ENCODE measurements at places on chromosomes 2 and 18.

DNA sequence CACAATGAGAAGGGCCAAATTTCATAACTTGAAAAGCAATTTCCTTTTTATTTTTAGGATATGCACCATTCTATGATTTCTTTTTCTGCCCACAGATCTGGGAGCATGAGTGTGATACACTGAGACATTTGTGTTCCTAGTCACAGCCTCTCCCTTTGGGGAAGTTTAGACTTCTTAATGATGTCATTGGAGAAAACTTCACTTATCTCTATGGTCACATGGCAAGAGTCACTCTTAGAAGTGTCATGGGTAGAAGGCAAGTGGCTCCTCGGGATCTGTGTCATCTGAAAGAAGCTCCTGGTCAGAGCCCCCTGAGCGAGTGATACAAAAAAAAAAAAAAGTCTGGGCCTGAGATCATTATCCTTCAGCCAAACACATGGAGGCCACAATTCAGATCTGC is 62.5 kb upstream of the LGALSL start:
- DNase-seq = no peak

- no peak for DNase-seq
These were observed 1.9 kb upstream of the ESPNL start for GRCh38 chr2:238097988-238098871.

GRCh38 chr2:127917916-127918315 is 32.2 kb upstream of the AMMECR1L start:
- no peak for DNase-seq

DNA sequence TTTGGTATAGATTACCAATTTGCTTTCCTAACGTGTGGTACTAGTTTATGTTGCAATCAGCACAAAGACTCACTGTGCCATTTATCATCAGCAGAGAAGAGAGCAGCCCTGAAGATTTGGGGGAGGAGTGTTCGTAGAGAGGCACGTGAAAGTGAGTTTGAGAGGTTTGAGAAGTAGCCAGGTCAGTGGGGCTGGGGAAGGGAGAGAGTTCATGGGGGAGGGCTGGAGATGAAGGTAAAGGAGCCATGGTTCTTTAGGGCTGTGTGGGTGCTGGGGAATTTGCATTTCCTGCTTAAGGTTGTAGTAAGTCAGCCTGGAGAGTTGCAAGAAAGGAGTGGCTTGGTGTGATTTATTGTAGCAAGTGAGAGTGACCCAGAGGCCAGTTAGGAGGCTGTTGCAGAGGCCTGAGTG is 172.1 kb downstream of the NEDD4L start:
- DNase-seq = no peak

DNA sequence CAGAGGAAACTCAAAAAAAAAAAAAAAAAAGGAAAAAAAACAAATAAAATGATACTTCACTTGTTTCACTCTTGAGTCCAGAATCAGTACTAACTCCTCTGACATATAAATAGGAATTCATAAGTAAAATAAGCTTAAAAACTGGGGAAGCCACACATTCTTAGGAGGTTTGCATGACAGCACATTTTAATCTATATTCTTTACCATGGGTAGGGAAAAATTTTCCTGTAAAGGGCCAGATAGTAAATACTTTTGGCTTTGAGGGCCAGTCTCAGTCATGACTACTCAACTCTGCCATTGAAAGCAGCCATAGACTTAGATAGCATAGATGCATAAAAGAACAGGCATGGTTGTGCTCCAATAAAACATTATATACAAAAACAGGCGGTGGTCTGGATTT is 145.2 kb downstream of the BCL11A start:
- no peak for DNase-seq

GRCh38 chr2:169106563-169107545 is 37.5 kb downstream of the DHRS9 start:
- DNase-seq = no peak

DNA sequence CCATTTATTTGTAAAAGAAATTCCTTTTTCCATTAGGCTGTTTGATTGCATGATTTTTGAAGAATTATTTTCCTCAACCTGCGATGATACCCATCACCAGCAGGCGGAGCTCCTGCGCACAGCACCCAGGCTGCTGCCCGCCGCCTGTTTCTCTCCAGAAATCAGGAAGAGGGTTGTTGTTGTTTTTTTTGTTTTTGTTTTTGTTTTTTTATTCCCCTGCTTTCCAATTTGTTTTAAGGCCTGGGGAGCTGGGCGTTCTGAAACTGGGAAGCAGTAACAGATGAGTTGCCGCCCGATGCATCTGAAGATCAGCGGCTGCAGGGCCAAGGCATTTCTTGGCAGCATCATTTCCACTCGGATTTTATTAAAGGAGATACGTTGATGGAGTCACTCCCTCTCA is 132.1 kb downstream of the MBP start:
- DNase-seq = no peak

DNA sequence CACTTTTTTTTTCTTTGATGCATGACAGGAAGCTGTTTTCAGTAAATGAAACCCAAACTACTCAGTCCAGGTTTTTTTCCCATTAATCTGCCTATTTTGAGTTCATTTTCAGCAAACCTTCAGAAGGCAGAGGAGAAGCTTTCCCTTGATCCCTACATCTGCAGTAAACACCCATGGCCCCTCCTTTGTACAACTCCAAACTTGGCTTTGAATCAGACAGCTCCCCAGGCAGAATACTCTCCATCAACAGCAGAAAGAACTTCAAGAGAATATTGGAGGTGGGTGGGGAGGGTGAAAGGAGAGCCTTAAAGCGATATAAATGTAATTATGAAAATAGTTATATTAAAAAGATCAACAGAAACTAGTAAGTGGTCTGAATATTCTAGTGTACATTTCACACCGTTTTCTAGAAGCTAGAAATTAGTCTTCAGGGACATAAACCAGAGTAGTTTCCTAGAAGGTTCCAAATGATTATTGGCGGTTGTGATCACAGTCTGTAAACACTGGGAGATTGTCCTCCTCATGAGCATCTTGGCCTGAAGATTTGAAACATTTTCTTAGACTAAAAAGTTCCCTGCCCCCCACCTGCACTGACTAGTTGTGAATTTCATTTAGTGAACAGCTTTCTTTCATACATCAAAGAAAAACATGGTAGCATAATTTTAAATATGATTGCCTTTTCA is 75.1 kb upstream of the STK39 start:
- DNase-seq = no peak

- DNase-seq = no peak
These were observed 269.4 kb downstream of the LOXHD1 start for GRCh38 chr18:46387441-46388131.

DNA sequence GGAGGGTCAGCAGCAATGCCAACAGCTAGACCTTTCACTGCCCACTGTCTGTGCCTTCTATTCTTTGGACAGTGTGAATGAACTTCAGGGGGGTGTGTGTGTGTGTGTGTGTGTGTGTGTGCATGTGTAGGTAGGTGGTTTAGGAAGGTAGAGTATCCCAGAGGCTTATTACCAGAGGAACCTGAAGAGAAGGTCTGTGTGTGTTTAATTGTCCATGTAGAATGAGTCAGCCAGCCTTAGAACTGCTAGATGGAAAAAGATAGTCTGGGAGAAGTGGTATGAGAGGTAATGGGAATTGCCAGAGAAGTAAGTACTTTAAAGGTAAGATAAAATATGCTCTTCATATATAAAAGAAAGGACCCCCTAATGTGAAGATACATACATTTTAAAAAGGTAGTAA is 522.2 kb downstream of the PIK3C3 start:
- no peak for DNase-seq

GRCh38 chr2:197497326-197497725 is 2.3 kb downstream of the HSPD1 start:
- DNase-seq = no peak

DNA sequence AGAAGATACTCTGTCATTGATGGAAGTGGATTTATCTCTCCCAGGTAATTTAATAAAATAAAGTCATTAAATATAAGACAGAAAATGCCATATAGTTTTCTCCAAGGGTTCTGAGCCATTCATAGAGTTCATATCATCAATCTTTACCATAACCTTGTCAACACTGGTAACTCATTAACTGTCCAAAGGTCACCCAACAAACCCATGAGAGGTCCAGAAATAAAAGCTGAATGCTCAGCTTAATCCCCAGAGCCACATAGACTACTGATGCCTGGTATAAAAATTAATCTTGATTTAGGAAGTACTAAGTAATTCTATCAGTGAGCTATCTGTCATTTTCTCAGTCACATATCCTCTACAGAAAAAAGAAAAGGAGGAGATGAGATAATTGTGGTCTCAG is 903.0 kb upstream of the DDX18 start:
- no peak for DNase-seq

DNA sequence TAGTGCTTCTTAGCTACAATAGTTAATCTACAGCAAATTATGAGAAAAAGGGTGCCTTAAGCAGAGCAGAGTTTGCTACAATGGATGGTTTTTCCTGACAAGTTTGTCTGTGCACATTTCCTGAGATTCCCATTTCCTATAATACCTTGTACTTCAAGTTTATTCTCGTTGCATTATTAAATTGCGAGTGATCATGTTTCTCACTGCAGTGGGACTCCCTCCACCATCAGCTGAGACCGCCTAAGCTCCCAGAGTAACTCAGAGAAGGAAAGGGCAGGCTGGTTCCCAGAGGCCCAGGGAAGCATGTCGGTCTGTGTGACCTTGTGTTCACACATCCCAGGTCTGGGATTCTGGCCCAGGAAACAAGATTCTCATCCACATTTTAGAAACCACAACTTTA is 162.1 kb downstream of the ARL4C start:
- DNase-seq = no peak

GRCh38 chr2:152405206-152406118 is 70.5 kb downstream of the FMNL2 start:
- DNase-seq = no peak

DNA sequence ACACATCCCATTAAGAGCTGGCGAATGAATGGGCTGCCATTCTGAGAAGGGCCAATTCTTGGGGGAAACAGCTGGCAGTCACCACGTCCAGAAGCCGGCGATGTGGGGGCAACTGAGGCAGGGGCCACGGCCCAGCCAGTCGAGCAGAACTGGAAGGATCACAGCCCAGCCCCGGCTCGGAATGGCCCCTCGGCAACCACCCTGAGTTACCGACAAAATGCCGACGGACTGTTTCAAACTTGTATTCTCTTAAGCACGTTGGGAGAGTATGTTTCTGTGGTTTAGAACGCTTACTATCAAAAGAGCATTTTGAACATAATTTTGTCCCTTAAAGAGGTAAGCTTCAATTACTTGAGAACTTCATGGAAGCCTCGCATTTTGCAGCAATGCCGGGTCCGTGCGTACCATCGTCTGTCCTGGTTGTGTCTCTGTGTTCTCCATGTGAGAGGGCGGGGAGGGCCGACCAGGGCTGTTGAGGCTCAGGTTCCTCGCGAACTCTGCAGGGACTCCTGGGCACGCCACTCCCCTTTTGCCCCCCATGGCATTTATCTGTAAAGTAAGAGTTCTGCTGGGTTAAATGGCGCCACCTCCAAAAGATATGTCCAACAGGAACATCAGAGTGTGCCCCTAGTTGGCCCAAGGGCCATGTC is 155.9 kb downstream of the TWIST2 start:
- DNase-seq = no peak

DNA sequence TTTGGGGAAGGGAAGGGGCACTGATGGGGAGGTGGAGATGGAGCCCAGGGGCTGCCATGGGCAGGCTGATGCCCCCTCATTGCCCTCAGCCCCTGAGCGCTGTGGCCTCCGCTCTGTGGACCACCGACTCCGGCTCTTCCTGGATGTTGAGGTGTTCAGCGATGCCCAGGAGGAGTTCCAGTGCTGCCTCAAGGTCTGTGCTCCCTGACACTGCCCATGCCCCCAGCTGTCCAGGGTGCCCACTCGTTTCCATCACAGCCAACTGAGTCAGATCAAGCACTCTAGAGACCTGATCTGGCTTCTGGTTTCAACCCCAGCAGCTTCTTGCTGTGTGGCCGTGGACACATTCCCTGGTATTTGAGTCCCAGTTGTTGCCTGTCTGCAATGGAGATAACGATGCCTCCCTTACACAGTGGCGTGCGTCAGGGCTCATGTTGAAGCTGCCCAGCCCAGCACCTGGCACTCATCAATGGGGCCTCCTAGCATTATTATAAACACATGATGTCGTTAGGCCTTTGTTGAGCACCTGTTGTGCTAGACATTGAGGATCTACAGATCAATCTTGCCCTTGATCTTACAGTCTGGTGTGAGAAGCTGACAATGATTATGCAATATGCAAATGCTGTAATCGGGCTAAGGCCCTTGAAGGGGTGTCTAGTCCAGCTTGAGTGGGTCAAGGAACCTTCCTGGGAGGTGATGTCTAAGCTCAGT is 14.4 kb downstream of the STK11IP start:
- no peak for DNase-seq

DNA sequence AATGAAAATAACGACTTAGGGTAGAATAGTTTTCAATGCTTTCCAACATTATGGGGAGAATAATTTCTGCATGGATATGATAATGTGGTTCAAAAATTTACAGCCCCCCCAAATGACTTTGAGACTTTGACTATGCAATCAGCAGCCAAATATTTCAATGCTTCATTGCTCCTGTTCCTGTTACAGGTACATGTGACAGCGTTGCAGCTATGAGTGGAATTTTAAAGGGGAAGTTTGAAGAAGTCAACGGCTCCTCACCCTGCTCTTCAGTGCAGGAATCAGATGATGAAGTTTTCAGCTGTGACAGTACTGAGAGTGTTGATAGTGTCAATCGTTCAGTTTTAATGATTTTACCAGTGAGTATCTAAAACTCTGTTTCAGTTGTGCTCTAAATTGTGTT is 25.1 kb downstream of the CSRNP3 start:
- DNase-seq = no peak

DNA sequence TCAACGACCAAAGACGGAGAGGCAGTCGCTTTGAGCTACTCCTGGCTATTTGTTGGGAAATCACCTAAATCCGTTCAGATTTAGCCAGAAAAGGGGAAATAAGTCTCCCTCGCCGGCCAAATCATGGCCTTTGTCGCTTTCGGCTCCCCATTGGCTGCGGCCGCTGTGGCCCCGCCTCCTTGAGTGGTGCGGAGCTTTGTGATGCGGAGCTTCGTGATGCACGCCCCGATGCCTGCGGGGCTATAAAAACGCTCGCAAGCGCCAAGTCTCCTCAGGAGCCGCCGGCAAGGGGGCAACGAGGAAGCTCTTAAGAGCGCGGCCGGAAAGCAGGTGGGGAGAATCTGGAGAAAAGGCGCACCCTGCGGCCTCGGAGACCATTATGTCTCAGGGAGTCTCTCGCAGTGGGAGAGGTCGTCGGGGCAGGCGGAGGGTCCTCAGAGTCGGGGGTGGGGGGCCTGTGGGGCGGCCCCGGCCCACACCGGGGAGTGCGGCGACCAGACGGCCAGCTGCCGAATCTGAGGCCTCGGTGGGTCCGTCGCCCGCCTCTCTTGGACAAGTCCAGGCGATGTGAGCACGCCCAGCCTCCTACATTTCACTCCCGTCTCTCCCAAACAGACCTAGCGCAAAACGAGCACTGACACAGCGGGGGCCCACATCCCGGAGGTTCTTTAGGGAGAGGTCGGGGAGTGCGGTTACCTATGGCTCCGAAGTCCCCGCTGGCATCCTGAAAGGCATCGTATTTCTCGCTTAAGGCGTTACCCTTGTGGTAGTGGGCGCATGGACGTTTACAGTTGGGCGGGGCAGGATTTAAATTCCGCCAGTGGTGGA is at the start of gene CABYR:
Gene CABYR (plus strand): TSS at position 274 of the 828 bp plus-strand sequence. CDS start 4,053 bp downstream, outside the sequence.
- DNase-seq = peak; percentile 42

DNA sequence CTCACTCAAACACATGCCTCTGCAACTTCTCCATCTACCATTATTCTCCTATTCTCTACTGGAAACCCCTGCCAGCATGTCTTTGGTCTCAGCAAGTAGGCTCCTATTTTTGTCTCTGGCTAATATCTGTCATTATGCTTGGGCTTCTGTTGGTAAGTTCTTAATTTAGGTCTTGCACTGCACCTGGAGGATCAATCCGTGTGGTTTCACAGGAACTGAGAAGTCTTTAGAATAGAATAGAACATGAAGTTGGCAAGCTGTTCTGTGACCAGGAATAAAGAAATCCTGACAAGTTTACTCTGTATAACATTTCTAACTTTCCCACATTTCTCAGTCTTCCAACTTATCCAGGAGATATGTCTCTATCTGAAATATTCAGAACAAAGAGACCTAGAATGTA is 219.5 kb upstream of the GYPC start:
- DNase-seq = no peak

Data from NCI-H1694 treated with DMSO at 0.1 percent for 48 hours (cell line).